Right atrium auricular region (tissue), 2 donors: ENCODE measurements at places on chromosomes 12 and 14.

GRCh38 chr12:28026701-28027100, 54.2 kb upstream of the PTHLH start:
- no peak for DNase-seq

GRCh38 chr12:89345830-89346740, 6.2 kb downstream of the DUSP6 start:
- DNase-seq = peak; percentile 70

- DNase-seq = no peak
Measured at GRCh38 chr12:70661466-70662161, 24.4 kb upstream of the PTPRB start.

DNA sequence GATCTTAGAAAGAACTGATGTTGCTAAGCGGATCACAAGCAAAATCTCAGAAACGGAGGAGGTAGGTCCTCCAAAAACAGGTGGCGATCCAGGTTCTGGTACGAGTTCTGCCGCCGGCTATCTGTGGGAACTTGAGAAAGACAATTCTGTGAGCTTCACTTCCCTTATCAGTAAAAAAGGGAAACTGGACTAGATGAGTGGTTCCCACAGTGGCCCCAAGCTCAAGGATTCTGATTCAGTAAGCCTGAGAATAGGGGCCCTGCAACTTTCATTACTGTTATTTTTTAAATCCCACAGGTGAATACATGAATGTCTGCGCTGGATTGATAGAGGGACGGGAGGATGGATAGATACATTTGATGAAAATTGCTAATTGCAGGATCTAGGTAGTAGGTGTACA, 160.2 kb downstream of the PPM1H start:
- no peak for DNase-seq

DNA sequence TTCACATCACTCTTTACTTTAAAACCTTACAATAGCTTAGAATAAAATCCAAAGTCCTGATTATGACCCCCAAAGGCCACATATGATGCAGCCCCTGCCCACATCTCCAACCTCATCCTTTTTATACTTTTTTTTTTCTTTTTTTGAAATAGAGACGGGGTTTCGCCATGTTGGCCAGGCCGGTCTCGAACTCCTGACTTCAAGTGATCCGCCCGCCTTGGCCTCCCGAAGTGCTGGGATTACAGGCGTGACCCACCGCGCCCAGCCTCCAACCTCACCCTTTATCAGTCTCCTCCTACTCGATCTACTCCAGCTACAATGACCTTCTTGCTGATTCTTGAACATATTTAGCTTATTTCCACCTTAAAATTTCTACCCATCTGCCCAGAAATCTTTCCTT, 1.2 kb upstream of the MAPKAPK5 start:
- no peak for DNase-seq

DNA sequence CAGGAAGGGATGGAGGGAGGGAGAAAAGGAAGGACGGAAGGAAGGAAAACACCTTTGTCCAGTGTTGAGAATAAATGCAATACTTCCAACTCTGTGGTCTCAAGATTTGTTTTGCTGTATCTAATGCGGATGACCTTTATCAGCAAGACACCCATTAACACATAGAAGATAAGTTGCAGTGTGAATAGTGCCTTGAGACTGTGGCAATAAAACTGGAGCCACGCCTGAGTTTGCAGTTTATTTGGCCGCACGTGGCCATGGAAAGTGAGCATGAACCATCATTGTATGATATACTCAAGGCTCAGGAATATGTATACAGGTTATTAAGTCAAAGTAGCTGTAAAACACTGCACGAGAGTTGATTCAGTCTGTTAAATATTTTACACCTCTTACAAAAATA, 113.6 kb upstream of the EEA1 start:
- DNase-seq = no peak

GRCh38 chr14:94771158-94771905, 1.4 kb upstream of the GSC start:
- no peak for DNase-seq

DNA sequence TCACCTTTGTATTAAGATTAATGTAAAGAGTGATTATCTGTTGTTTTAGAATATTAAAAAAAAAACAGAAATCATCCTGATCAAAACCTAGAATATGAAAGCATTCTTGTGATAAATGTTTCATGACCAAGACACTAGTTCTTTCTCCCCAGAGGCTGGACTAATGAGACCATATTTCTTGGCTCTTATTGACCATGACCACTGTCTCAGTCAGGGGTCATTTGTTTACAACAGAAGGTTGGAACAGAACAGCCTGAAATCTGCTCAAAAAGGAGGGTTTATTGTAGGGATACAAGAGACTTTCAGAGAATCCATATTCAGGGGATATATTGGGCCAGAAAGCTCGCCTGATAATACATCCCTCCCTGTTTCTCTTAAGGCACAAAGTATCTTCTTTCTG, 87.7 kb downstream of the TMEM30B start:
- DNase-seq = no peak

DNA sequence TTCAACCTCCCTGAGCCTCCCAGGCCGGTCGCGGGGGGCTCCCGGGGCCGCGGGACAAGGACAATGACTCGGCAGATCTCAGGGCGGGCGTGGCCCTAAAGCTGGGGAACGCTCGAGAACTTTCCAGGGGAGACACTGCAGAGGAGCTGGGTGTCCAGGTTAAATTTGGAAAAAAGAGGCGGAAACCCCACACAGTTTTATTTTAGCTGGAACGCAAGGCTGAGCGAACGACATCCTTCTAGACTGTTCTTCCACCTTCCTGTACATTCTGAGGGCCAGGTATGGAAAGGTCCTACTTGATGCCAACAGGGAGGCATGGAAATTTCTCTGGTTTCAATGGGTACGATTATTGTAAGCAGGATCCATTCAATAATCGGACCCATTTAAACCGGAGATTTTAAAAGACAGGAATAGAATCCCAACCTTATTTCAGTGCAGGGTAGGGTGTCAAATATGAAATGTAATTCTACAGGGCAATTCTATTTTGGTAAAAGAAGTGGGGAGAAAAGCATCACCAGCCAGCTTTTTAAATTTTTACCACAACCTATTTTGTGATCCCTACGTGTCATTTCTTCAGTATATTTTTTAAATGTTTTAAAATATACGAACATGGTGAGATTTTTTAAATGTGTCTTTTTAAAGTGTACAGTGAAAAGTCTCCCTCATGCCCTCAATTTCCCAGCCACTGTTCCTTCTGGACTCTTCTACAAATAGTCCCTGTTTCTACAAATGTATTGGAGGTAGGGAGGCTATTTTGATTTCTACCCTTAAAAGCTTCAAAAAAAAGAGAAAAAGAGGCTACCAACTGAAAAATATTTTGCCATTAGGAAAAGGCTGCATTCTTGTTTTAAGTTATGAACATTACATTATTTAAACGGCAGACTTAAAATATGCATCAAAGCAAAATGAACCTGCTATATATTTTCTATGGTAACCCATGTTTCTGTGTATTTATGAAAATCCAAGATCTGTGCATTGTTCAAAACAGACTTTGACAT, 1.1 kb upstream of the UBC start:
- no peak for DNase-seq

GRCh38 chr14:99531251-99532096, 50.3 kb downstream of the CCNK start:
- no peak for DNase-seq

DNA sequence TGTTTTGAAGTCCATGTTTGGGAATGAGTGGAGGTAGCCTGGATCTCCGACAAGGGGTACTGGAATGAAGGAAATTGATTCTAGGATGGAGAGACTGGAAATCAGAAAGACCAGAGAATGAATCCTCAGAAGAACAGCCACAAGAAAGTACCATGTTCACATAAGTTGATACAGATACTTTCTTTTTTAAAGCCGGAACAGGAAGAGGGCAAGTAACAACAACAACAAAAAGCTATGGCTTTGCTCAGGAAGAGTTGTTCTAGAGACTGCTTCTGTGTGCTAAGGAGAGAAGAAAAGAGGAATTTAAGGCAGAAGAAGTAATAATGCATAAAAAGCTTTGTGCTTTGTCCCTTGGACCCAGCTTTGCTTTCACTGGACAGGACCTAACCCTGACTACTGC, 6.2 kb downstream of the TC2N start:
- no peak for DNase-seq
